ENCODE measurements at places on chromosomes 11 and 22. TPM values are rescaled to one million over a fixed set of nuclear protein-coding genes. Genes with fewer than 3 reads are reported as not detected.

The RNF26 gene
- total RNA-seq, result 19.4 TPM

The POU2AF1 gene
- total RNA-seq, result not detected

The CNTF gene
- 2.8 TPM for total RNA-seq

The GLB1L2 gene
- total RNA-seq, result 0.99 TPM

The HBG1 gene
- total RNA-seq, result not detected

The RGL4 gene
- total RNA-seq, result not detected

The FOLR2 gene
- not detected for total RNA-seq

The TLCD5 gene
- 7.2 TPM for total RNA-seq

The PKP3 gene
- 0.41 TPM for total RNA-seq

GRCh38 chr11:17541330-17541885, 2.8 kb downstream of the USH1C start:
- no peak for DNase-seq

- no peak for DNase-seq
These were observed 16.5 kb upstream of the MALAT1 start for GRCh38 chr11:65482306-65482850.

DNA sequence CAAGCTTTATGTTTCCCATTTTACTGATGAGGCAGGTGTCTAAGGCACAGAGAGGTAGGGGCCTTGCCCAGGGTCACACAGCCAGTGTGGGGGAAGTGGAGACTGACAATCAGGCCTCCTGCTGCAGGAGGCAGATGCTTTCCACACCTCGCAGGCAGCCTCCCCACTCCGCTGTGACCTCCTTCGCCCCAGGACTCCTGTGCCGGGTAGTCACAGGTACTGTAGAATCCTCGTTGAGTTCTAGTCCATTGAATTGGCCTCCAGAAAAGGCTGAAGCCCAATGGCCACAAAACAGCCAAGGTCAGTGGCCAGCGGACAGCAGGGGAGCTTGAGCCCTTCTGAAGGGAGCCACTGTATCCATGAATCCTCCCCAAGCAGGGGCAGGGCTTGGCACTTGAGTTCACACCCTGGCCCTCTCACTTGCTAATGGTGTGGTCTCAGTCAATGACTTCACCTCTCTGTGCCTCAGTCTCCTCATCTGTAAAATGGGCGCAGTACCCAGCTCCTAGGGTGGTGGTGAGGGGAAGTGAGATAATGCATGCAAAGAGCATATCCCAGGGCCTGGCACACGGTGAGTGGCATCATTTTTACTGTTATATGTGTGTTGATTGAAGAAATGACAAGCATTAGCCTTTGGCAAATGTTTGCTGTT, 1.1 kb upstream of the FXYD2 start:
- DNase-seq, result no peak

DNA sequence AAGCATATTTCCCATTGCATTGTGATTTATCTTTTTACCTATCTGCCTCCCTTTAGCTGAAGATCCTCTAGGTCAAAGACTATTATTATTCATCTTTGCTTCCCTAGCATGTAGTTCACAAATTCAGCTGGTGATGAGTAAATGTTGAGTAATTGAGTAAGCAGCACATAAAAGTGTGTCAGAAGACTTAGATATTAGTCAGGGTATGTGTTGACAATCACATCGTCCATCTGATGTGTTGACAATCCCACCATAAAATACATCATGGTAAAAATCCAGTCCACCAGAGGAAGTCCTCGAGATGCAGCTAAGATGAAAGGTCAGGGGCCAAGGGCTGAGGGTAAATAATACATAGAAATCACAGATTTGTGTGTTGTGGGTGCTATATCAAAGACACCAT, 22.9 kb upstream of the ABTB2 start:
- no peak for DNase-seq

DNA sequence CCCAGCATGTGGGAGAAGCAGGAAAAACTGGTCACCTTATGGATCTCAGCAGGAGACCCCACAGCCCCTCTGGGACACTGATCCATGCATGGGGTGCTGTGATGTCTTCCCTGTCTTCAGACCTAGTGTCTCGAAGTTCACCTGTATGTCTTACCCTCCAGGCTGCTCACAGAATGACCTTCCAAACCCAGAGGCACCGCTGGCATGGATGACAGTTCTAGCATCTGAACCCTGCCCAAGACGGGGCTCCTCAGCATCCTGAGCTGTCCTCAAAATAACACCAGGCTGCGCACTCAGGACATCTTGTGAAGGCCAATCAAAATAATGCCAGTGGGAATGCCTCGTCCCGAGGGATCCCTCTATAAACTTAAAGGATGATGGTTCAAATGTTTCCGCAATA, 824.9 kb downstream of the TBC1D22A start:
- no peak for DNase-seq

GRCh38 chr11:134561331-134561720, 149.3 kb upstream of the B3GAT1 start:
- no peak for DNase-seq

DNA sequence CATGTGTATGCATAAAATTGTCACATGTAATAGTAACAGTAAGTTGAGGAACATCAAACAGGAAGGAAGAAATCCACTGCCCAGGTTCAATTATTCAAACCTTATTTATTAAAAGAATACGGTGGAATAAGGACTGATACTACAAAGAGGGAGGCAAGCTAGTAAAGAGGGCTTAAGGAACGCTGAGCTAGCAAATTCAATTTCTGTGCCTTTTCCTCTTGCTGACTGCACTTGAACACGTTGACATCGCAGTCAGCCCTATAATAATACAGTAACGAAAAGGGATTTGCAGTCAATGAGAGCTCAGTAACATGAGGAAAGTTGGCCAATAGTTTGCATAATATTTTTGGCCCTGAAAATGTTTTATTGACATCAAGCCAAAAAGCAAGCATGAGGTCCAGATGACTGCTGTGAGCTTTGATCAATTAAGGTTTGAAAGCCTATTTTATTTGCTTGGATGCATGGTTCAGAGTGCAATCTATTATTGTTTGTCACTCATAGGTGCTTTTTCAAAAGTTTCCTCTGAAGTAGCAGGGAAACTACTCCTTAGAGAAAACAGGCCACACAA, 861.8 kb downstream of the LRRC4C start:
- no peak for DNase-seq

DNA sequence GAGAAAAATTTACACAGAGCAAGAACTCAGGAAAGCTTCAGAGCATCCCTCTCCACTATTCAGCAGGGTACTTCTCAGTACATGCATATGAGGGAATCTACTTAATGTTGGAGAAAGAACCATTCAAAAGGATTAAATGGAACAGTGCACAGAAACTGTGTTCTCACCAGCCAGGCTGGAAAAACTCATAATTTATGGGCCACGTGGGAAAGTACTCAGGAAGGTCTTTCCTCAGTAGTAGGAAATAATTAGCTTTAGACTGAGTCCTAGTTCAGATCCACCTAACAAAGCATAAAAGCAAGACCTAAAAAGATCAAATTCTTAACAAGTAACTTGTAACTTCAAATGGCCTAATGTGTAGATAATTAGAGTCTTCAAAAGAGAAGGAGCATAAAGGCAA, 134.0 kb downstream of the FAM76B start:
- no peak for DNase-seq

GRCh38 chr11:110196241-110196754, 100.1 kb downstream of the RDX start:
- DNase-seq, result peak; percentile 52

DNA sequence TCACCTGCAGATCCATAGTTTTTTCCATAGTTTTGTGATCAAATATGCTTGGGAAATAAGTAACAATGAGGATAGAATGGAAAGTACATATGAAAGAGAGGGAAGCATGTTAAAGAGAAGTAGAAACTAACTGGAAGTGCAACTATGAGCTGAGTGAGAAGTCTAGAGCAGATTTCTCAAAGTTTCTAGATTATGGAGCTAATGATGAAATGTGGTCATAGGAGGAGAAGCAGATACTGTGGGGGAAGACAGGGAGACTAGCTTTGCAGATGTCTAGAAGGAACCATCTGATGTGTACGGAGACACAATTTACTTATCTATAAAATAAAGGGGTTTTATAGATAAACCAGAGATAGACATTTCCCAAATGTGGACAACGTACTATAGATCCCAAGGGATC, 37.1 kb downstream of the RELT start:
- DNase-seq, result no peak

- DNase-seq, result no peak
These were observed 726 bp downstream of the RTN4RL2 start for GRCh38 chr11:57460758-57461749.
